NCI-H2081 treated with DMSO at 0.1 percent for 48 hours (cell line): ENCODE measurements at places on chromosomes 1 and 21.

GRCh38 chr1:22379566-22379965 is 72.1 kb upstream of the ZBTB40 start:
- DNase-seq, result no peak

DNA sequence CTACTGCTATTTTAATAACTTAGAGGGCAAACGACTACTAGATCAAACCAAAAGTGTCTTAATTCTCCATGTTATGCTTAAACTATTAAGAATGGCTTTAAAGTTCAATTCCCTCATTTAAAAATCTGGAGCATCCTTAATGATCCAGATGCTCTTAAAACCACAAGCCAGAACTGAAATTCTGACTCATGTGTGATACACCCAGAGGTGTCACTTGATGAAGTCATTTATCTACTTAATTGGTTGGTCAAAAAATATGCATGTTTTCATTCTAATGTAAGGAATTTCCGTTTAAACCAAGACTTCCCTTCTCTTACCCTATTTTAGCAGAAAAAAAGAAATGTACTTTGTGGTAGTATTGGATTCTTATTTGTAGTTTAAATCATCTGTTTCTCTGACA is 1261.2 kb upstream of the B3GALT2 start:
- DNase-seq, result no peak

GRCh38 chr1:206695733-206696132 is 11.0 kb downstream of the MAPKAPK2 start:
- no peak for DNase-seq

- DNase-seq, result no peak
Measured at GRCh38 chr1:216902669-216903381, 179.6 kb upstream of the ESRRG start.

- no peak for DNase-seq
Measured at GRCh38 chr1:50901872-50902271, 58.2 kb downstream of the FAF1 start.

- no peak for DNase-seq
Measured at GRCh38 chr21:42017022-42017421, 6.9 kb upstream of the ZBTB21 start.
